ENCODE measurements at places on chromosomes 13 and 19. TPM values are rescaled to one million over a fixed set of nuclear protein-coding genes. Genes with fewer than 3 reads are reported as not detected.

DNA sequence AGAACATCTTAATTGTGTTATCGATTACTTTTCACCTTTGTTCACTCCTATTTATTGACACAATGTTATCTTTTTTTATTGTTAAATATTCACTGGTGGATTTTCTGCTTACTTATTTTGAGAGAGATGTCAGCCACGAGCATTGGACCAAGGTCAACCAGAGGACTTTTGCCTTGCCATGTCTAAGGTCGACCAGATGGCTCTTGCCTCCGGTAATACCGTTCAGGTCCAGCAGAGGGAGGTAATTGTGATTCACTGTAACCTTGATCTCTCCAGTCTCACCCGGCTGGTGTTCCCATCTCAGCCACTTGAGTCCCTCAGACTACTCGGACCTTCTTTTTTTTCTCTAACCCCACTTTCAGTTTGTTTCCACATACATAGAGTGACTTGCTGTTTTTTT is 1438.1 kb downstream of the UQCRFS1 start:
- DNase-seq, result peak; percentile 54

DNA sequence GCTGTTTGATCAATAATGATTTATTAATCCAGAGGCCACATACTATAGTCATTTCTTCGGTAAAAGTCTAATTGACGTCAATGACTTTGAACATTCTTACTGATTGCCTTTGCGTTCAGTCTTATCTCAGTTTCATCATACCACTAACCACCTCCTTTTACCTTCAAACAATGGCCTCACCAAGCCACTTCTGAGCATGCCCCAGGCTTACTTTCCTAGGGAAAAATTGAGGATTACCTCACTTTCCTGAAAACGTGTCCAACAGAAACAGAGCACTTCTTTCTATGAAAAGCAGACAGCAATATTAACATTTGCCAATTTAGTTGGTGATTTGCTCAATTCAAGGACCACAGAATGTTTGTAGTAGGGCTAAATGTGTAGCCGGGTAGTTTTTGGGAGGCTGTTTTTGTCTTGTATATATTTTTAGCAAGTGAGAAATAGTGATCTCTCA is 157.6 kb downstream of the KLF5 start:
- no peak for DNase-seq

DNA sequence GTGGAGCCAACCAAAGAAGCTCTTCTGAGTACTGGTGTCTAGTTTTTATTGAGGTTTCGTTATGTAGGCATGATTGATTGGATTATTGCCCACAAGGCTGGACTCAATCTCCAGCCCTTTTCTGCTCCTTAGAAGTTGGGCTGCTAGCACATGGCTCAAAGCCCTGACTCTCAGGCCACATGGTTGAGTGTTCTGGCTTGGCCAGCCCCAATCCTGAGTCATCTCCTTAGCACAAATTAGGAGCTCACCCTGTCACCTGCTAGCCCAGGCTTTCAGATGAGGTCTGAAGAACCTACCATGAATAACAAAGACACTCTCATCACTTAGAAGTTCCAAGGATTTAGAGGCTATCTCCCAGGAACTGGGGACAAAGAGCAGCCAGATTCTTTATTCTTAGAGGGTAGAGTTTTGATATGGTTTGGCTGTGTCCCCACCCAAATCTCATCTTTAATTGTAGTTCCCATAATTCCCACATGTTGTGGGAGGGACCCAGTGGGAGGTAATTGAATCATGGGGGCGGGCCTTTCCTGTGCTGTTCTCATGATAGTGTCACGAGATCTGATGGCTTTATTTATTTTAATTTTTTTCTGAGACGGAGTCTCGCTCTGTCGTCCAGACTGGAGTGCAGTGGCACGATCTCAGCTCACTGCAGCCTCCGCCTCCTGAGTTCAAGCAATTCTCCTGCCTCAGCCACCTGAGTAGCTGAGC is 11.3 kb downstream of the DPY19L3 start:
- no peak for DNase-seq

DNA sequence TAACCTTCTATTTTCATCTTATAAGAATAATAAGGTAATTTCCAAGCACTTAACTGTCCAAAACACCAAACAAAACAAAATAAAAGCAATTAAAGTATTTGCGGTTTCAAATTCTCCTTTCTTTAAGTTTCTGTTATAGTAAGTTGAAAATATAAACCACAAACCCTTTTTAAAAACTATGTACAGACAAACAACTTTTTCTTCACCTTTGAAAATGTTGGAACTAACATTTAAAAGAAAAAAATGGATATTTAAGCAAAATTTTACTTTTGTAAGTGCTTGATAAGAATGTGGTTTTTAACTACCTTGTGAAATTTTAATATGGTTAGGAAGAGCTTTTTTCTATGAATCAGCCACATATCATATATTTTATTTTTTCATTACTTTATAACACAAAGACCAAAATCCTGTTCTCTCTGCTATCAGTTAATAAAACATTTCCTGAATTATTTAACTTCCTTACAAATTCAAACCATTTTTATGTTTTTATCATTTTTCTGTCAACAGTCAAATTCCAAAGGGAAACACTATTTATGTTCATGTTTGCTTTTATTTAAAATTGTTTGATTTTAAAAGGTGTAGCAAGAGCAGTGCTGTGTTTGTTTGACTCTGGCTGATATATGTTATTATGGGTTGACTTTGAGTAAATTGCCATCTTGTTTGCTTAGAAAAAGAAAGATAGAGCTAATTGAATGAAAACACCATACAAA is 554.1 kb upstream of the KLHL1 start:
- DNase-seq, result no peak

- DNase-seq, result no peak
Measured at GRCh38 chr19:12287958-12288500, 6.7 kb downstream of the ZNF44 start.

NANOS2 gene
- total RNA-seq, result not detected

Data from SJCRH30 (cell line).